RWPE2 (cell line): ENCODE measurements at places on chromosomes 11 and 22.

GRCh38 chr11:35223371-35223796, 84.4 kb downstream of the CD44 start:
- DNase-seq, result no peak

DNA sequence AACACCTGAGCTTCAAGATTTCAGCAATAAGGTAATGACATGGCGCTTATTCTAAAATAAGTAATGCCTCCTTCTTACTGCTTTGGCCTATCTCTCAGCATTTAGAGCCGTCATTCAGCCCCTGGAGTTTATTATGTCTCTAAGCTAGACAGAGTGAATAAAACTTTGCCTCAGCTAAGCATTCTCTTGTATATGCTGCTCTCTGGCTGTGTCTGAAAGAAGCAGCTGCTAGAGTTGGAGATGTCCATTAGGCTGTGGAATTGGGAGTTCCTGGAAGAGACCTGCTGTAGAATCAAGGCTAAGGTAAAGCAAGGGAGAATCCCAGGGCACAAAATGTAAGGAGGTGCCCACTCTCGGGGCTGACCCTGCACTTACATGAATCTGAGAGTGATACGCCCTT, 35.5 kb upstream of the TTC12 start:
- DNase-seq, result no peak

DNA sequence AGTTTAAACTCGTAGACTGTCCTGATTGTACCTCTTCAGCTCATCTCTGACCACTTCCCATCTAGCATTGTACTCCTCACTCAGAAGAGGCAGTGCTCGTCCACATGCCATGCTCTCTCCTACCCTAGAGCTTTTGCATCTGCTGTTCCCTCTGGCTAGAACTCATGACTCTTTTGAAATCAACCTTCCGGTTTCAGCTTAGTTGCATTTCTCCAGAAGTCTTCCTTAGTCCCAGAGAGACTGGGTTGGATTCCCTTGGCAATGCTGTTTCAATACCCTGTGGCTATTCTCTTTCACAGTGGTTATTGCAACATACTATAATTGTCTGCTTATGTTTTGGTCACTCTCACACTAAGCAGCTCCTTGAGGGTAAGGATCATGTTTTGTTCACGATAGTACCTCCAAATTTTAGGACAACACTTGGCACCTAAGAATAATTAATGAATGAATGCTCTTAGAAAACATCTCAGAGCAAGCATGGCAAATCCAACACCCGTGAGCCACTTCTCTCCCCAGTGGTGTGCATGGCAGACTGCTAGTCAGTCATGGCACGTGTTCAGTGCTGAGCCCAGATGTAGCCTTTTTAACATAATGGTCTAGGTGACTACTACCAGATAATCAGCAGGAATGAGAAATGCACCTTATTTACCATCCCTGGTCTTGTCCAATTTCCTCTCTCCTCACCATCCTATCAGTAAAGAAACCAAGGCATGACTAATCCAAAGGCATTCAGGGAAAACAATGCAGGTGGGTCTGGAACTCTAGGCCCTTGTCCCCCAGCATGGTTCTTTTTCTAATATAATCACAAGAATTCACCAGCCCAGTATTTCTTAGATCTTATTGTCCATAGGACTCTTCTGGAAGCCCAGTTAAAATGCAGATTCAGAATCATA, 14.5 kb downstream of the SEPTIN3 start:
- no peak for DNase-seq

- no peak for DNase-seq
These were observed 29.8 kb downstream of the LMO1 start for GRCh38 chr11:8233691-8234424.

DNA sequence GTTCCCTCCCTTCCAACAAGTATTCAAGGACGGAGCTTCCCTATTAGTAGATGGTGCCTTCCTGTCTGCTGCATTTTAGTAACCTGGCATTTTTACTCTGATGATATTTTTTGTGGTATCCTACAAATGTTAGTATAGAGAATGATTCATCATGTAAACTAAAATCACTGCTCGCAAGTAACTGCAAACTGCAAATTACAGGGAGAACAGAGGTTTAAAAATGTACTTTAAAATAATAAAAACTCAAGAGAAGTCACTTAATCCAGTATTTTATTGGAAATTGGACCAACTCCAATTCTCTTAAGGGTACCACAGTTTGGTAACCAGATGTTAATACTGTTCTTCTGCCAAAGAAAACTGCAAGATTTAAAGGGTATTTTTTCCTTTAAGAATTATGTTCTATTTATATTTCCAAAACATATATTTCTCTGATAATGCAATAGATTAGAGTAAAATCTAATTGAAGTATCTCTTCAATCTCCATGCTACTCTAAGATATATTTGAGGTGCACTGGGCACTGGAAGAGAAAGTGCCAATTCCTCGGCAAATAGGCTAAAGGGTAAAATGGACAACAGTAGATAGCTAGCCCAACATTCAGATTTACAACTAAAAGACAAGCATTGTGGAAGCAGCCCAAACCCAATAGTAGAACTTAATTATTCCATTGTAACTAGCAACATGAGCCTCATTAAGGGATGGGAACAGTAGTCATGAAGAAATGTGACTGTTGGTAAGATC, 298.0 kb downstream of the TTC28 start:
- no peak for DNase-seq

DNA sequence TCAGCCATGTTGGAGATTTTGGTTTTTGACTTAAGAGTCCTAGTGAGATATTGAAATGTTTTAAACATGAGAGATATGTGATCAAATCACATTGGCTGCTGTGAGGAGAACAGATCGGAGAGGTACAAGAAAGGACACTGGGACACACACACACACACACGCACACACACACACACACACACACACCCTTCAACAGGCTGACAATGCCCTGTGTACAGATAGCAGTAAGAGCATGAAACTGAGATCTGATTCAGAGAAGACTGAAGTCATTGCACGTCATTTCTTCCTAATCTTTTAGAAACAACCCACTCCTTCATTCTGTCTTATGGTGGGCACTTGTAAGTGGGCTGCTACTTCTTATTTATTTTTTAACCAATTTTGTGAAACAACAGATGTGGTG, 200.5 kb upstream of the E2F8 start:
- DNase-seq, result no peak

GRCh38 chr22:23790819-23791737, 4.3 kb downstream of the SMARCB1 start:
- no peak for DNase-seq
